ENCODE measurements at places on chromosomes 11 and 22. TPM values are rescaled to one million over a fixed set of nuclear protein-coding genes. Genes with fewer than 3 reads are reported as not detected.

The APOC3 gene
- total RNA-seq = not detected

The PYGM gene
- total RNA-seq = 4.8 TPM

DNA sequence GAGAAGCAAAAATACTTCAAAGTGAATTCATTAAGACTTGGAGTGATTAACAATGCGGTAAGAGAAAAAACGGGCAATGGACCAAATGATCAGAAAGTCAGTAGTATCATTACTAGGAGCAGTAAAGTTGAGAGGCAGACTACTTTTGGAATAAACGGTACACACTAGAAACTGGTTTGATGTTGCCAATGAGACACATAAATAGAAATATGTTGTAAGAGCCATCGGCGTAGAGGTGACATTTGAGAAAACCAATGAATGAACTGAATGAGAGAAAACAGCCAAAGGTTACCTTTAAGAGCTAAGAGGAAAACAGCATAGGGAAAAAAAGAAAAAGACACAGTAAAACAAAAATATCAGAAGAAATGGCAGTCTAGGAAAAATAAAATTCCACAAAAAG, 6.2 kb downstream of the CHORDC1 start:
- no peak for DNase-seq

The PAK1 gene
- 33.1 TPM for total RNA-seq

- no peak for DNase-seq
Observed at GRCh38 chr22:49997251-49997599, 15.3 kb downstream of the IL17REL start.

The PHOX2A gene
- not detected for total RNA-seq

DNA sequence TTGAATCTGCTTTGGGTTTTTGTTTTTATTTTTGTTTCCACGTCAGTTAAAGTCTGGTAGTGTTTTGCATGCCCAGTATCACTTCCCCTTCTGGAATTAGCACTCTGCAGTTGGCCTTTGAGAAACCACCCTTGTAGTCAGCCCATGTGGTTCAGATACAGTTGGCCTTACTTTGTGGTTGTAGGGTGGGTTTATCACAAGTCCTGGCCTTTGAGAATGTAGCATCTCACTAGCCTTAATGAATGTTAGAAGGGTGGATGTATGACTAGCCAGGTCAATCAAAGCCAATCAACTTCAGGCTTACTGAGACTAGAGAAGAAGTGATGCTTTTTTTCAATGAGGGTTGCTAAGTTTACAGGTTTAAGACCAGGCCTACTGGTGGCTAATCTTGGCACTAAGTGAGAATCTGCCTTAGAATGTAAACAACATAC, 19.8 kb downstream of the ARL14EP start:
- DNase-seq = no peak

The PGA5 gene
- not detected for total RNA-seq

DNA sequence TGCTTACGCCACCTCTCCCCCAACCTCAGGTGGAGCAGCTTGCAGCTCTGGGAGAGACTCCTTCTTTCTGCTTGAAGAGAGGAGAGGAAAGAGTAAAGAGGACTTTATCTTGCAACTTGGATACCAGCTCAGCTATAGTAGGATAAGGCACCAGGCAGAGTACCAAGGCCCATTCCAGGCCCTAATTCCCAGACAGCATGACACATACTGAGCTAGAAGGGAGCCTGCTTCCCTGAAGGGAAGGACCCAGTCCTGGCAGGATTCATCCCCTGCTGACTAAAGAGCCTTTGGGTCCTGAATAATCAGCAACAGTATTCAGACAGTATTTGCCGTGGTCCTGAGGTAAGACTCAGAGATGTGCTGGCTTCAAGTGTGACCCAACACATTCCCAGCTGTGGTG, 41.4 kb downstream of the PPME1 start:
- DNase-seq = no peak

- no peak for DNase-seq
Observed at GRCh38 chr11:113386866-113387265, 713 bp upstream of the ANKK1 start.

The FAM118A gene
- 38.6 TPM for total RNA-seq

The H19 gene
- not detected for total RNA-seq

GRCh38 chr11:35525501-35526175, at the start of gene PAMR1:
Gene PAMR1 (minus strand): TSS chr11:35525616. CDS start chr11:35525585, 31 bp downstream.
- DNase-seq = no peak

The SHISAL1 gene
- not detected for total RNA-seq

DNA sequence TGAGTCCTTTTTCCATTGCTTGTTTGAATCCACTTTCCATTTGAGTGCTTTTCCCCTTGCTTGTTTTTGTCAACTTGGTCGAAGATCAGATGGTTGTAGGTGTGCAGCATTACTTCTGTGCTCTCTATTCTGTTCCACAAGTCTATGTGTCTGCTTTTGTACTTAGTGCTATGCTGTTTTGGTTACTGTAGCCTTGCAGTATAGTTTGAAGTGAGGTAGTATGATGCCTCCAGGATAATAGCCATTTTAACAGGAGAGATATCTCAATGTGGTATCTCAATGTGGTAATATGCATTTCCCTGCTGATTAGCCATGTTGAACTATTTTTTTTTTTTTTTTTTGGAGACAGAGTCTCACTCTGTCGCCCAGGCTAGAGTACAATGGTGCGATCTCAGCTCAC, 16.7 kb downstream of the ACRV1 start:
- no peak for DNase-seq

DNA sequence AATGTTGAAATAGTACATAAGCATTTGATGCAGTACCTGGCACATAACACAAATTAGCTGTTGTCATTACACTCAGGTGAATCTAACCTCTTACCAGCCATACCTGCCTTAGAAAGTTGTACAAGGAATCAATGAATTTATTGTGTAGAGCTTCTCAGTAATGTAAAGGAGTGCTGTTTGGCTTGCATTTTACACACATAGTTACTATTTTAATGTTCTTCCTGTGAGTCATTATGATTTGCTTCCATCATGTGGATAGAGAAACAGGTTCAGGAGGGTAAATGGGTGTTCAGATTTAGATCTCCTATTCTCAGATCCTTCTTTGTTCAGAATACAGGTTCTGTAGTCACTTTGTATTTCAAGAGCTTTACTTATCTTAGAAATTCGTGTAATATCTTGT, 27.6 kb upstream of the RCE1 start:
- no peak for DNase-seq

The OR8D1 gene
- not detected for total RNA-seq

GRCh38 chr11:86558207-86558606, 114.2 kb downstream of the ME3 start:
- no peak for DNase-seq

DNA sequence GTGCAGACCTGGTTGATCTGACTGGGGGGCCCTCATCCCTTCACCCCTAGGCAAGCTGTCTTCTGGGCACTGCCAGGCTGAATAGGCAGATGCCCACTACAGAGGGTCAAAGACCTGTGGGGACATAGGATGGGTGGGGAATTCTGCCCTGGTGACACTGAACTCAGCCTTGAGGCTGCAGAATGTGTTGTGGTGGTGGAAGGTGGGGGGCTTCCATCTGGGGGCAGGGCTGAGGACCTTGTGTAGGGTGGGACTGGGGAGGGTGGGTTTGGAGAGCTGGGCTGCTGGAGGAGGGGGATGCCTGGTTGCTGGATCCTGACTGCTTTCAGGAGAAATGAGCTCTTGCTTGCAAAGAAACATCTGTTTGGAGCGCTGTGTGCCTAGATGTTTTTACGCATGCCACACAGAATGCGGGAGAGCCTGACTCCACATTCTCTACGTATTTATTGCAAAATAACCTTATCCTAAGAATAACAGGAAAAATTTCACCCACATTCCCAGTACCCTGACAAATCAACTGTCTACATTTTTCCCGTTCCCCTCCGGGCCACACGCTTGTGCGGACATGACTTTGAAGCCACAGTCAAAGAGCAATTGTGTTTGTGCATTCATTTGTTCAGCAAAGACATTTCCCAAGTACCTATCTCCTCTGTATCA, 18.3 kb downstream of the SMIM38 start:
- DNase-seq = no peak

DNA sequence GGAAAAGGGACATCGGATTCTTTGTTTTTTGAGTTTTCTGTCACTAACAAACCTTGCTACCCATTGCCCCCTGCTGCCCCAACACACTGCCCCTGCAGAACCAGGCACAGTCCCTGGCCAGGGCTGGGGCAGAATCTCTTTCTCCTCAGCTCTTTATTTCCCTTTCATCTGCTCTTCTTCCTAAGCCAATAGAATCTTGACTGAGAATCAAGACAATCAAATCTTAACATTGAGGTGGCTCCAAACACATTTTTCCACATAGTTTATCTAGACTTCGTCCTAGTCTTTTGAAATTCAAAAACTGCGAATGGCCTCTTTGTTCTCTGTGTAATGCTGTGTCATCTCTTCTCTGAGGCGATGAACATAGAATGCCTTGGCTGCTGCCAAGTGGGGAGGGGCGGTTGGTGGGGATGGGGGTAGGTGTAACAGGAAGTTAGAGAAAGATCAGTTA, 16.1 kb upstream of the NTM start:
- no peak for DNase-seq

- DNase-seq = no peak
Observed at GRCh38 chr11:48037709-48038468, 57.5 kb downstream of the PTPRJ start.

The IPO7 gene
- 153 TPM for total RNA-seq

The RABL2B gene
- total RNA-seq = 41.3 TPM

- DNase-seq = no peak
Observed at GRCh38 chr11:101996111-101996510, 51.1 kb upstream of the CFAP300 start.
